ENCODE measurements at places on chromosomes 6 and 20.

DNA sequence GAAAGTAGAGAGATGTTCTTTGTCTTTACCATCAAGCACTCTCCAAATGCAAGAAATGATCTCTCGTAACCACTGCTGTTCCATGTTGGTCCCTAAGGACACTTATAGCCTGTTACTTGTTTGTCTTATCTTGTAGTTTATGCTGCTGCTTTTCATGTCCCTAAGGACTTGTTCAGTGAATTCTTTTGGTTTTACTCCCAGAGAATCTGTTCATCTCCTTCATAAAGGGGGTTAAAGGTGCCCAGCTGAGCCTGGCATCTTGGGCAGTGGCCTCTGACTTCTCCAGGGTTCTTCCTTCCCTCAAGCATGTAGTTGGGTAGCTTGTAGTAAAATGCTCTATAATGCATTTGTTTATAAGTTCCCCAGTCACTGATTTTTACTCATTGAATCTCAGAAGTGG lies 864 bp upstream of the PKIG start:
- DNase-seq = no peak

GRCh38 chr6:27279513-27280063 lies 32.1 kb downstream of the PRSS16 start:
- DNase-seq = no peak

DNA sequence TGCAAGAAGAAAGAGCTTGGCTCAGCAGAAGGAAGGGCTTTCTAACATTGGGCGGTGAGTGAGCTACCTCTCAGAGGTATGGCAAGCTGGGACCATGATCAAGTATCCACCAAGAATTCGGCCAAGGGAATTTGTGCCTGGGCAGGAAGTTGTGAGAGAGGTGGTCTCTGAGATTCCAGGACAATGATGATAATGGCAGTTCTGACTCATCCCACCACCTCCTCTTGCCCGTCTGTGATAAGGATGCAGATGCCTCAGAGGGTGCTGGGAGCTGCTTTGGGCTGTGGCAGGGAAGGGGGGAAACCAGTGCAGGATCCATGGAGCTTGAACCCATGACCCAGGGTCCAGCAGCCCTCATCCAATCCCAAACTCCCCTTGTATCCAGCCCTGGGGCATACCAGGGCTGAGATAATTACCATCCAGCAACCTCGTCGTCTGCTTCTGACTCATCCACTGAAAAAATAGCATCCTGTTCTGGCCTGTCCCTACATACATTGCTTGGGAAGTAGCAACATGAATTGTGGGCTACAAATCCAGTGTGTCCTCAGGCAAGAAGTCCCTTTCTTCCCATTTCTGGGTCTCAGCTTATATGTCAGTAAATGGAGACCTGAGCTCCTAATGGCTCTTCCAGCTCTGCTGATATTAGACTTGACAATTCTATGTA lies 5.9 kb downstream of the TGM6 start:
- no peak for DNase-seq

DNA sequence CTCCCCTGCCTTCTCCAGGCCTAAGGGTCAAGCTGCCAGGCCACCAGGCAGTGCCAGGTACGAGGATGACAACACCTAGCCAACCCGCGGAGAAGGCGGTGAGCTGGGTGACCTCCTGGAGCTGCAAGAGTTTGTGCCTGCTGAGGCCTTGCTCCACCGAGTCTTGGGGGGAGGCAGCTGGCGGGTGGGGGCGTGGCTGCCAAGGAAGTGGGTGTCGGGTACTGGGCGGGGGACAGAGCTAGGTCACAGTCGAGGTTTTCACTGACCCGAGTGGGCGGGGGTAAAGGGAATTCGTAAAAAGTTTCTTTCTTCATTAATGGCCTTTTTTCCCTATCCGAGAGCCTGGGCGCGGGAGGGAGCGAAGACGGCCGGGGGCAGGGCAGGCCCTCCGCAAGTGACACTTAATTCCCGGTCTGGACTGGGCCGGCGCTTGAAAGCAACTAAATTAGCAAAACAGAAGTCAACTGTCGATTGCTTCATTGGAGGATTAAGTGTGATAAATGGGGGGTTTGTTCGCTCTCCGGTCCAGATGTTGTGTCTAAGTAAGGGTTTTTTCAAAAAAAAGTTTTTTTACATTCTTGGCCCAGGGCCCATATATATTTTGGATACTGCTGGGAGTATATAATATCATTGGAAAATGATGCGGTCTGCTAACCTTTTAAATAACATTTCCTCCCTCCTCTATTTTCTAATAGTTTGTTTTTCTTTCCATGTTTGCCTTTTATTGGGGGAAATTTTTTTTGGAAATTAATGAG lies 43.1 kb upstream of the FOXP4 start:
- no peak for DNase-seq

- no peak for DNase-seq
Measured at GRCh38 chr20:37823296-37823980, 79.5 kb upstream of the VSTM2L start.

- DNase-seq = no peak
Measured at GRCh38 chr6:169839029-169839481, 87.6 kb downstream of the ERMARD start.

DNA sequence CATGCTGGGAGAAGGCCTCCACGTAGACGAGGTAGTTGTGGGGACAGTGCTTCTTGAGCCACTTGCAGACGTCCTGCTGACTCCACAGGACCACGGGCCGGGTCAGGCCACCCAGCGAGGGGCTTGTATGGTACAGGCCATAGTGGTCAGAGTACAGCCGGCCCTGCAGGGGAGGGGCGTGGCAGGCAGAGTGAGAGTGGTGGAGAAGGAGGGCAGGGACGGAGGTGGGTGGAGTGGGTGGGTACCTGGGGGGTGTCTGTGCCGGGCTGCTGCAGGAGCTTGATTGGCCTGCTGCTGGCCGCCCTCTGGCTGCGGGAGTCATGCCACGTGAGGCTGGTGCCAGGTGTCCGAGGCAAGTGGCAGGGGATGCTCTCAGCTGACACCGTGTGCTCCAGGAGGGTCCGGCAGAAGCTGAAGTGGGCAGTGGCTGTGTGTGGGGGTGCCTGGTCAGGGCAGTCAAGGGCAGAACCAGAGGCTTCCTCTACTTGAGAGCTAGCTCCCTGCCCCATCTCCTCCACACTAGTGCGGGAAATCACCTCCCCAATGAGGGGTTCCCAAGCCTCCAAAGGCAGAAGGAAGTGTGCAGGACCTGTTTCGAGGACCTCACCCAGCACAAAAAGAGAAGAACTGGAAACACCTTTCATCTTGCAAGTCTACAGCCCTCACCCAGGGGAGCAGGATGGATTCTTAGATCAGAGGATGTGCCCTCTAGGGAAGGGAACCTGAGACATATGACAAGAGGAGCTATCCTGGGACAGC lies 2.3 kb downstream of the SAMD10 start:
- DNase-seq = no peak

- DNase-seq = no peak
Measured at GRCh38 chr20:63124092-63124781, 91.7 kb downstream of the YTHDF1 start.

DNA sequence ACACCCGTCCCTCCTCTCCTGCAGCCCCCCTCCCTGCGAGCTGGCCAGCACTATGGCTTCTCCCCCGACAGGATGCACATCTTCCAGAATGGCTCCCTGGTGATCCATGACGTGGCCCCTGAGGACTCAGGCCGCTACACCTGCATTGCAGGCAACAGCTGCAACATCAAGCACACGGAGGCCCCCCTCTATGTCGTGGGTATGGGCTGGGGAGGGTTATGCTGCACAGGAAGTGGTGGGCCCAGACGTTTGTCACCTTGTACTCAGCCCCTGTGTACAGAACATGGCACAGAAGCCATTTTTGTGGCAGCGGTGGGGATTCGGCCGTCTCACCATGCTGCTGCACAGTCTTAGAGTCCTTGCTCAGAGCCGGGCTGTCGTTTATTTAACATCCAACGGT lies 29.0 kb upstream of the SRF start:
- DNase-seq = no peak

GRCh38 chr20:52410731-52411234 lies 219.2 kb upstream of the ZFP64 start:
- DNase-seq = no peak

- no peak for DNase-seq
Measured at GRCh38 chr20:44618318-44618731, 33.2 kb downstream of the ADA start.

GRCh38 chr20:37567671-37568588 lies 40.3 kb upstream of the BLCAP start:
- no peak for DNase-seq
